ENCODE measurements at places on chromosomes 5 and 9.

- DNase-seq: no peak
These were observed 9.7 kb downstream of the SH3TC2 start for GRCh38 chr5:149053072-149053695.

- DNase-seq: no peak
These were observed 108.2 kb upstream of the KLF4 start for GRCh38 chr9:107597743-107598217.

GRCh38 chr5:173633304-173633703, 16.9 kb upstream of the BOD1 start:
- DNase-seq: no peak

DNA sequence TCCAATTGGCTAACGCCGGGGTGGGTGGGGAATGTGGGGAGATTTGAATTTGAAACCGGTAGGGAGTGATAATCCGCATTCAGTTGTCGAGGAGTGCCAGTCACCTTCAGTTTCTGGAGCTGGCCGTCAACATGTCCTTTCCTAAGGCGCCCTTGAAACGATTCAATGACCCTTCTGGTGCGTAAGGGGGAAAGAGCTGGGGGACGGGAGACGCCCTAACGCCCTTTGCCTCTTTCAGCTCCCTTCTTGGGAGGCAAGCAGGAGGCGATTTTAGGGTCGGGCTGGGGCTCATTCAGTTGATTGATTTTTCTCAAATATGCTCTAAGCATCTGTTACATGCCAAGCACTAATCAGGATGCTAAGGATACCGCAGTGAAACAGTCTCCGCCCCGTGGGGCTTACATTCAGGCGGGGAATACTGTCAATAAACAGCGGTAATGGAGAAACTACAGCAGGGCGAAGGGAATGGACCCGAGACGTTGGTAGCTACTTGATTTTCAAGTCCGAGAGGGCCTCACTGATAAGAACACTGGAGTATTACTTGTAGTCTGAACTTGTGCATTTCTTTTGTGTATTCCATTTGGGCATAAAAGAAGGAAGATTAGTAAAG, at the start of gene HMMR:
TSS of gene HMMR (plus strand) at position 71 of the 610 bp plus-strand sequence. CDS start at position 132, 61 bp downstream.
- DNase-seq: no peak

- DNase-seq: no peak
These were observed 20.1 kb downstream of the CDK20 start for GRCh38 chr9:87954230-87954629.

GRCh38 chr9:1154739-1155138, 104.6 kb downstream of the DMRT2 start:
- DNase-seq: no peak

DNA sequence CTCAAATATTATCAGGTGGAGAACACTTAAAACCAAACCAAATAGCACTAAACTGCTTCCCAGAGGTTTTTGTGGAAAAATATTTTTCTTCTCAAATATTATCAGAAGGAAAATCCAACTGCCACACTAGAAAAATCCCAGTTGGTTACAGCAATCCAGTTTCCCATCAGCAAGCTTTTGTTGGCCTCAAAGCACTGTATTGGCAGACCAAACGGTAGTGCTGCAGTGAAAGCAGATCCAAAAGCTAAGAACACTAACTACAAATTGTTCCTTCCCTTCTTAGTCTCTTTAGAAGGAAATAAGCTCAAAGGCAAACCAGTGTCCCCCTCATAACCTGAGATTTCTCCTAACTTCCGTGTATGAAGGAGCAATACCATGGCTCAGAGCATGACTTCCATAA, 105.3 kb downstream of the TRIM36 start:
- no peak for DNase-seq

DNA sequence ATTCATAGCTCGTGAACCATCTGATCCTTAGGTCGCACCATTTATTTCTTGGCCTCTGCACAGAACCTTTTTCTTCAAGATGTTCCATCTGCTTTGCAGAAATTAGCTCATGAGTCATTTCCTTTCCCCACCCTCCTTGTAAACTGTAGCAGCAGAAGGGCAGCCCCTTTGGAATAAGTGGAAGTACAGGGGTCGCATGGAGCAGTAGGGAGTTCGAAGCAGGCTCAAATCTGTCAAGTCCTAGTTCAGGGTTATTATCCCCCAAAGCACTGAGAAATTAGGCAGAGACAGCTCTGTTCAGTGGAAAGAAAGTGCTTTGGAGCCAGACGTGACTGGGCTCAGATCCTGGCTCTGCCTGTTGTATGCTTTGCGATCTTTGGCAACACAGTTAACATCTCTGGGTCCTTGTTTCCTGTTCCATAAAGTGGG, 84.2 kb downstream of the SGCD start:
- DNase-seq: no peak

- DNase-seq: no peak
These were observed 165.6 kb upstream of the FSTL4 start for GRCh38 chr5:133777951-133778350.

- DNase-seq: no peak
These were observed 49.4 kb downstream of the FNIP1 start for GRCh38 chr5:131747180-131748105.

- DNase-seq: no peak
These were observed 25.5 kb downstream of the PKD2L2 start for GRCh38 chr5:137914758-137915157.

GRCh38 chr5:125298258-125298657, 551.8 kb upstream of the ZNF608 start:
- no peak for DNase-seq

- no peak for DNase-seq
These were observed 64.1 kb downstream of the PLAC8L1 start for GRCh38 chr5:146041180-146041789.

DNA sequence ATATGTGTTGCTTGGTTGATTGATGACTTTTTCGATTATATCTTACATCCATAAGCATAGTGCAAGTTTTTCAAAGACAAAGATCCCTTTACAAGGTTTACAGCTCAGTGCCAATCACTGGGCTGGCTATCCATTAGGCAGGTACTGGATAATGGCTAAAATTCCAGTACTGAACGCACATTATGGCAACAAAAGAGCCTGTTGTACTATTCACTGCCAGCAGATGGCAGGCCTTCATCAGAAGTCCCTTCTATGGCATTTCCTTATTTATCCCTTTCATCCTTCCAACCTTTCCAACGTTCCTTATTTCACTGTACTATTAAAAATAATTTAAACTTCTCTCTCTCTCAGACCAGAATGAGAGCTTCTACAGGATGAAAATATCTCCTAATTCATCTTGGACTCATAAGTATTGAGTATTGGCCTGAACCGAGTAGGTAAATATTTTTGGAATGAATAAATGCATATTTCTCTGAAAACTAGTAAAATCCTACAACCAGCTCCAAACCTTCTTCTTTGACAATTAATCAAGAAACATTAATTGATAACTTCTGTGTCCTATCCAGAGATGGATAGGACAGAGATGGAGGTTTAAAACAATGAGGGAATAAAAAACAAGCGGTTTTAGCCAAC, 6.7 kb upstream of the WNT8A start:
- DNase-seq: no peak

GRCh38 chr5:132297211-132297940, 3.2 kb downstream of the SLC22A4 start:
- no peak for DNase-seq

- DNase-seq: no peak
These were observed 20.1 kb downstream of the SREK1 start for GRCh38 chr5:66164044-66164790.

GRCh38 chr5:67050125-67050524, 146.5 kb downstream of the CD180 start:
- DNase-seq: no peak

- no peak for DNase-seq
These were observed 292.9 kb downstream of the MAST4 start for GRCh38 chr5:66889056-66889455.

- no peak for DNase-seq
These were observed 97.6 kb downstream of the ARSB start for GRCh38 chr5:78887384-78888118.

- no peak for DNase-seq
These were observed 79.6 kb downstream of the TLR4 start for GRCh38 chr9:117783828-117784227.

DNA sequence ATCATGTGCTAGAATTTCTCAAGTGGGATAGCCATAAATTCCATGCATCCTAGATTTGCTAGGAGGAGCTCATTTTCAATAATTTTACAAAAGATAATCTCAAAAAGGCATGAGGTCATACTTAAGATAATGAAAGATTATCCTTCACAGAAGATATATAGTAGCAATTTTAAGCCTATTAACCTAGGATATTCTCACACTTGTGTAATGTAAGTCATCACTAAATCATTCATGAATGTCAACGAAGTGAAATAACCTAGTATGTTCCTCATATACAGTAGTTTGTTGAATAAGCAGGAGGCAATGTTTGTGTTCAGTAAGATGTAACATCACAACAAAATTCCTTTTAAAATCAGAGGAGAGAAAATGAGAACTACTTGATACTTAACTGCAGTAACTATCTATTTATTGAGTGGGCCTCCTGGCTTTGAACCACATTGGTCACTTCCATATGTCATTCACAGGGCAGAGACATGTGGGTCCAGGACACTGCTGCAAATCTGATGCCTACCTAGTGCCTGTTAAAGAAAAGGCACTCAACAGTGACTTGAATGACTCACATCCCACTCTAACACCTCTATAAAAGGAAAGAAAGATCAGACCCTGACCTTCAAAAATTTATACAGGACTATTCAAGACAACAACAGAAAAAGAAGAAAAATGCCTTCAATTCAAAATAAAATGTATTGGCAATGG, 8.2 kb downstream of the LIFR start:
- DNase-seq: no peak

DNA sequence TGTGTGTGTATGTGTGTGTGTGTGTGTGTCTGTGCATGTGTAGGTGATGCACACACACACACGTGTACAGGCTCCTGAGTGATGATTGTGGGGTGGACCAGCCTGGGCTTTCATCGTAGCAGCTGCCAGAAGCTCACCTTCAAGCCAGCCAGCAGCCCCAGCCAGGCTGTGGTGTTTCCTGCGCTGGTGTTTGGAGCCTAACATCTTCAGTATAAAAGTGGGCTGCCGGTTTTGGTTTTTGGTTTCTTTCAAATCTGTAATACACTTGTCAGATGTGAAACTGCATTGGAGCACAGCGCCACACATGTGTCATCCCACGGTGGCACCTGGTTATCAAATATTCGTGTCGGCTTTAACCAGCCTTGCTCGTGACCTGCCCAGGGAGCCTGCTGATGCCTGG, 114.2 kb downstream of the OLFM1 start:
- no peak for DNase-seq

DNA sequence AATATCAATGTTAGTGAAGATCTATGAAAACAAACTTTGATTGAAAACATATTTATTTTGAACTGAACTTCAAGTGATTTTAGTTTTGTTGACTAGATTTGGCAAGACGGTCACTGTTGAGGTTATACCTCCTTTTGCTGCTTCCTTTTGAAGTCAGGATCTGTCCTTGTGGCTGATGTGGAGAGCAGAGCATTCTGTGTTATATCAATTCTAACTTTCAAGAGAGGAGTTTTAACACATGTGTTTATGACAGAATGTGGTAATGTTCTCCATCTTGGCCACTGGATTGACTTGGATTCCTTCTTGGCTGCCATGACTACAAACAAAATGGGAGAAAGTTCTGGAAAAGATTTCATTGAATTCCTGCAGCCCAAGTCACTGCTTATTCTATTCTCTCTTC, 104.0 kb upstream of the ACTBL2 start:
- no peak for DNase-seq

DNA sequence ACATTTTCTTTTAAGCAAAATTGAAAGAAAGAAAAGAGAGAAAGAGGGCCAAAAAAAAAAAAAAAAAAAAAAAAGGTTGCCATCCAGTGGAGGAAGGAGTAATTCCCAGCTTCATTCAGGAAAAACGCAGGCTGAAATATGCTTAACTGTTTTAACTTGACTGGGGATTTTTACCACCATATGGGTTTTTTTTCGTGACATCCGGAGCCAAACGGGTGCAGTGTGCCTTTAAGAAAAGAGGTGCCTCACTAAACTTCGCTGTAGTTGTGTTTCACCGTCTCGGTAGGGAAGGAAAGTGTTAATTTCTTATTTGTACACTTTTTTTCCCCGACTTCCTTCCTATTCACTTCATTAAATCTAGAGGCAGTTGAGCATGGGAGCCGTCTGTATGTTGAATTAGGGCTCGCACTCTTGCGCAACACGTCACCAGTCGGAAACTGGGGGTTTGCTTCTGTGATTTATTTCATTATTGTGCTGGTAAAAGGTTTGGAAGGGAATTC, 143.0 kb downstream of the SMARCA2 start:
- no peak for DNase-seq

DNA sequence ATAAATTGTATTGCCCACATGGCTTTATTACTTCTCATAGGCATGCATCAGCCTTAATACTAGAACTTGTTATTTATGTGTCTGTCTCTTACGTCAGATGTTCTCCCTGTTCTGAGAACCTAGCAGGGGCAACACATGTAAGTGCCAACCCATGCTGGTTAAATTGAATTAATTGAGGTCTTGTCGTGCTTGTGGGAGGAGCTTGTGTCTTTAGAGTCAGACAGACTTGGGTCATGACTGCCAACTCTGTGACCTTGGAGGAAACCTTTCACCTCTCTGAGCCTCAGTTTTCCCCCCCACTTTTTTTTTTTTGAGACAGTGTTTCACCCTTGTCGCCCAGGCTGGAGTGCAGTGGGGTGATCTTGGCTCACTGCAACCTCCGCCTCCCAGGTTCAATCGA, 2.2 kb upstream of the MEGF9 start:
- no peak for DNase-seq

DNA sequence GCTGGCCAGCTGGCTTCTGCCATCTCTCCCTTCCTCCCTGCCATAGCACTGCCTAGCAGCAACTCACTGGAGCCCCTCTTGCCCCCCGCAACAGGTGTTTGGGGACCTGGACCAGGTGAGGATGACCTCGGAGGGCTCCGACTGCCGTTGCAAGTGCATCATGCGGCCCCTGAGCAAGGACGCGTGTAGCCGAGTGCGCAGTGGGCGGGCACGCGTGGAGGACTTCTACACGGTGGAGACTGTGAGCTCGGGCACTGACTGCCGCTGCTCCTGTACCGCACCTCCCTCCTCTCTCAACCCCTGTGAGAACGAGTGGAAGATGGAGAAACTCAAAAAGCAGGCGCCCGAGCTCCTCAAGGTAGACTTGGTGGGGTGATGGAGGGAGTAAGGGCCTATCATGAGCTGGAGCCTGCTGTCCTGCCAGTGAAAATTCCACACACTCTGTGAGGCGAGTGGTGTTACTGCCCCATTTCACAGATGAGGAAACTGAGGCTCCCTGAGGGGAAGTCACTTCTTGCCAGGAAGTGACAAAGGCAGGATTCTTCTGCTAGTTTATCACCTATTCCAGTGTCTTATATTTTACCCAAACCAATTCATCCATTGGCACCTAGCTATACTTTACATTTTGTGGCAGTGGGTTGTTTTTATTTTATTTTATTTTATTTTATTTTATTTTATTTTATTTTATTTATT, 10.1 kb downstream of the OLFML2A start:
- DNase-seq: no peak

DNA sequence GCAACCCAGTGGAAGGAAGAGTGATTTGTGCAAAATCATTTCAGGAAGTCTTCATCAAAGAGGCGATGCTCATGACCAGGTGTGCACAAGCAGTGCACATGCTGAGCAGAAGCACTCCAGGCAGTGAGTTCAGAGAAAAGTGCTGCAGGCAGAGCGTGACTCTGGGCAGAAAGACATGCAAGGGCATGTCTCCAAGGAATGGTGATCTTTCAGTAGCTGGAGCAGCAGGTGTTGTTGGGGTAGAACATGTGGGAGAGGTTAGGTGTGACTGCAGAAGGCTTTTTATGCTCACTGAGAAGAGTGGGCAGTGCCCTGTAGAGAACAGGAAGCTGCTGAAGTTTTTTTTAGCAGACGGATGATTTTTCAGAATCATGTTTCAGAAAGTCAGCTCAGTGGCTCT, 545.4 kb upstream of the TLE4 start:
- no peak for DNase-seq

Measured in NT2/D1 (cell line).